ENCODE measurements at places on chromosomes 11 and 22. TPM values are rescaled to one million over a fixed set of nuclear protein-coding genes. Genes with fewer than 3 reads are reported as not detected.

GRCh38 chr22:39169797-39170466, 17.5 kb upstream of the CBX7 start:
- DNase-seq: no peak

- DNase-seq: no peak
These were observed 22.2 kb upstream of the CTSD start for GRCh38 chr11:1785749-1786413.

DNA sequence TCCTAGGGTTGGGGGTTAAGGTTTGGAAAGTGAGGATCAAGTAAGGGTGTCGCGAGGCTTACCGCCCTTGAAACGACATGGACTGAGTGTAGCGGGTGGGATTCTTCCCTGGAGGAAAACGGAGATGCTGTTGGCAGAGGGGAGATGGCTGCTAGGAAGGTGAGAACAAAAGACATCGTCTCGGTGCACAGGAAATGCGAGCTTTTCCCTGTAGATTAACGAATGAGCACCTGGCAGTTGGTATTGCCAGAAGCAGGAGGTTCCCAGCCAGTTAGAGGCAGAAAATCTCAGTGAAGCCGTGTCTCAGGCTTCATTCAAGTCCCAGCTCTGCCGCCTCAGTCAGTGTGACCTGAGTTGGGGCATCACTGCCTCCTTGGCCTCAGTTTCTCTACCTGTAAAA, 1.4 kb upstream of the LHFPL7 start:
- DNase-seq: no peak

- no peak for DNase-seq
These were observed 107.8 kb upstream of the LMO1 start for GRCh38 chr11:8371516-8371884.

DNA sequence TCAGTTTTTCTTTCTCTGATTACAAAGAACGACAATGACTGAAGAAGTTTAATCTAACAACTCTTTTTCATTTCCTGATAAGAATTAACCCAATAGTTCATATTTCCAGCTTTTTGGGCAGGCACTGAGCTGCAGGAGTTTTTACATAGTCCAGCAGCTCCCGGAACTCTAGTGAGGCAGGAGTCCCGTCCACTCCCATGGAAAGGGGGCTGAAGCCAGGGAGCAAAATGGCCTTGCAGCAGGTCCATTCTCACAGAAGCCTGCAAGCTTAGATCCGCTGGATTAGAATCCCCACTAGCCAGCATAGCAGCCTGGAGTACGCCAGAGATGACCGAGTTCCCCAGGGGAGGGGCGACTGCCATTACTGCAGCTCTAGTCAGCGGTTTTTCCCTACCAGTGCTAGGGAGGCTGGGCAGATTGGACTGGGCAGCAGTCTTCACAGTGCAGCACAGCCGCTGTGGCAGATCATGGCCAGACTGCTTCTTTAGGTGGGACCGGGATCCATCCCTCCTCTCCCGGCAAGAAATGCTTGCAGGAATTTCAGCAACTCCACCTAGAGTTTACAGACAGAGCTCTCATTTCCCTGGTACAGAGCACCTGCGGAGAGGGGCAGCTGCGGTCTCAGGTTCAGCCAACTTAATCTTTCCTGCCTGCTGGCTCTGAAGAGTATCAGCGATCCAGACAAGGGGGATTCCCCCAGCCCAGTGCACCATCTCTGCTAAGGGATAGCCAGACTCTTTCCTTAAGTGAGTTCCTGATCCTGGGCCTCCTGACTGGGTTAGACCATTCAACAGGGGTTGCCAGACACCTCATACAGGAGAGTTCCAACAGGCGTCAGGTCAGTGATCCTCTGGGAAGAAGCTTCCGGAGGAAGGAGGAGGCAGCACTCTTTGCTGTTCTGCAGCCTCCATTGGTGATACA, 742 bp upstream of the CASP4 start:
- DNase-seq: no peak

DNA sequence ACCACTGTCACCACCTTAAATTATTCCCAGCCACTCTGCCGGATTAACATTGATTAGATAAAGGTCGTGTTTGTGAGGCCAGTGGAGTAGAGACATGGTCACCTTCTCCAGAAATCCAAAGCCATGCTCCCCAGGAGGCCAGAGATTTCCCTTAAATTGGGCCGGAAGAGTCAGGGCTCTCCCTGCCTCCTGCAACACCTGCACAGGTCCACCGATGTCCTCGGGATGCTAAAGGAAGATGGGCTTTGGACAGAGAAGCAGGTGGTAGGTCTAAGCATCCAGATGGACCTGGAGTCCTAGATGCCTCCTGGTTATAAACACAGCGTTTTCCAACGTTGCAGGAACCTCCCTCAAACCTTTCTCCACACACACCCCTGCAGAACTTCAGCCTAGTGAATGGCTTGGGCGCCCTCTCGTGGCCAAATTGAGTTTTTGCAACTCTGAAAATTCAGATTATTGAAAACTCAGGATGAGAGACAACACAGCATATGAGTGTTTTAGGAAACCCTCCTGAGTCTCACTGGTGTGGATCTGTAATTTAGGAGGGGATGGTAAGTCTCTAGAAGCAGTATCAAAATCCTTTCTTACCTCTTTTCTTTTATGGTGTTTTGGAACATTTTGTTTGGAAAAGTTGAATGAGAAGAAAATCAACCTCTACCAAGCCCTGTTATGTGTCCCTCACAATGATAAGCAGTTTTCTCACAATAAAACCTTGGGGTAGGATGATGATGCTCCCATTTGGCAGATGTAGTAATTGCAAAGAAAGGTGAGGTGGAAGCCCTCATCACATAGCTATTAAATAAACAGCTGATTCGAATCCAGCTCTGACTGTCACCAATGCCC, 109.6 kb downstream of the RRAS2 start:
- DNase-seq: peak; percentile 55

DNA sequence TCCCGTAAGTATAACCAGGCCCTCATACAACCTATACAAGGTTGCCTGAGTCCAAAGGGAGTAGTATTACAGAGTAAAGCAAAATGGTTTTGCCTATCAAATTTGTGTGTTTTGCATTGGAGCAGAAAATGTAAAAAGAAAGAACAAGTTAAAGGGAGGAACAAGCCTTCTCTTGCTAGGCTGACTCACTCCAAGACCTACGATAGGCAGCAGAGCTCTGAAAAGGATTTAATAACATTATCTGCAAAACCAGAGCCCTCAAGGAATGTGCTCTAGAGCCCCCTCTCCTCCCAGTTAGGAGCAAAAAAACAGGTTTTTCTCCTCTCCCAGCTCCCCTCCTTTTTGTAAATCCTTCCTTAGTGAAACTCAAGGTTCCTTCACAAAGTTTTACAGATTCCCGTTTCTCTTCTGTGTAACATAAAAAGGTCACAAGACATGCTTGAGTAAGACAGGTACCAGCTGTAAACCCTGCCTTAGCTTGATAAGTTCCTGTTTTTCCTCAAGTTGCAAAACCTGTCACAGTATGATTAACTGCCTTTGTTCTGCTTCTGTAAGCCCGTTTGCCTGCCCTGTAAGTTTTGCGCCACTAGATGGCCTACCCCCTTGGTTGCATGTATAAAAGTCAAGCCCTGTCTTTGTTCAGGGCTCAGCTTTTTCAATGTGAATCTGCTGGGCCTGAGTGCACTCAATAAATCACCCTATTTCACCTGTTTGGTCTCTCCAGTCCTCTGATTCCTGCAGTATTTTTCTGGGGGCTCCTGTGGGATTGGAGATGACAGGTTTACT, 498.2 kb downstream of the KCNA4 start:
- no peak for DNase-seq

DNA sequence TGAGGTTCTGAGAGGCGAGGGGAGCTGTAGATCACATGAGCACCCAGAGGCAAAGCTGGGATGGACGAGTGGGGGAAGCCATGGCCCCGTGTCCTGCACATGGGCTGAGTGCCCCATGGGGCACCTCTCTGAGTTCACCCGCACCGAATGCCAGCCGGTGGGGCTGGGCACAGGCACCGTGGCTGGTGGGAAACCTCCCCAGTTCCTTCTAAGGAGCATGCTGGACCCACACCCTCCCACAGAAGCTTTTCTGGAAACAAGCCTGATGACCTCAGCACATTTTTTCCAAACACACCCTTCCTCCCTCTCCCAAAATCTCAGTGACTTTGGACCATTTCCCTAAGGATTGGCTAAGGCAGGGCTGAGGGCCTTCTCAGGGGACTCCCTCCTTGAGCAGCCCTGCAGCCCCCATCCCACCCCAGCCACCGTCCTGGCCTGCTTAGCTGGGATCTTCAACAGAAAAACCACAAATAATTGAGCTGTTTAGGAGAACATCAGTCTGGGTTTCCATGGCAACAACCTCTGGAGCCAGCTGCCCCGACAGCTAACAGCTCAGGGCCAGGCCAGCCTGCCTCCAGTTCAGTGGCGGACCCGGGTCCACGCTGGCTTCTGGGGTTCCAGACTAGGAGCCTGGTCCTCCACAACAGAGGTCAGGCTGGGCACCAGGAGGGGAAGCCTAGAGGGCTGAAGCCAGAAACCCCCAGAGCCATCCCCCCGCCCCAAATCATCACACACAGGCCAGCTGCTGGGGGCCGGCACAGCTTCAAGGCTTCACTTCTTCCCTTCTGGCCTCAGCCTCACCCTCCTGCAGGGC, 18.1 kb upstream of the LINC01488 start:
- DNase-seq: no peak

- no peak for DNase-seq
These were observed 207.5 kb downstream of the TBC1D22A start for GRCh38 chr22:46969961-46970360.

- DNase-seq: no peak
These were observed 123.8 kb downstream of the RAB38 start for GRCh38 chr11:88051396-88051795.

- DNase-seq: no peak
These were observed 259.2 kb upstream of the ANO3 start for GRCh38 chr11:26072614-26073153.

GRCh38 chr22:29313126-29313575, 2.3 kb downstream of the RASL10A start:
- no peak for DNase-seq

- no peak for DNase-seq
These were observed 28.9 kb downstream of the RAB39A start for GRCh38 chr11:107957109-107957588.

DNA sequence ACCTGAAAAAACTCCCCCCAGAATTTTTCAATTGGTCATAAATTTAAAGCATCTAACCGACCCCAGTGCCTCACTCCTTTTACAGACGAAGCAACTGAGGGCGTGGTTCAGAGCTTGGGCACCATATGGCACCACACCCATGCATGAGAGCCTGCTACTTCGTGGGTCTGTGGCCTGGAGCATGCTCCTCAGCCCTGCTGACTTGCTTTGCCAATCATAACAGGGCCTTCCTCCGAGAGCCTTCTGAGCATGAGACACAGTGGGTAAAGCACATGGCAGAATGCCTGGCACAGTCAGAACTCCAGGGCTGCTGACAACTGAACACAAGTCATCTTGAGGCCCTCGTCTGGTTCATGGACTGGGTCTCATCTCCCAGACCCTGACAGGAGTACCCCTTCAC, 33.3 kb downstream of the HIRA start:
- DNase-seq: peak; percentile 71

- no peak for DNase-seq
These were observed 5.8 kb downstream of the C11orf58 start for GRCh38 chr11:16744128-16744725.

- no peak for DNase-seq
These were observed 24.2 kb downstream of the BLID start for GRCh38 chr11:122091835-122092234.

The ACRV1 gene
- total RNA-seq: not detected

The DERL3 gene
- 1.0 TPM for total RNA-seq

The MS4A6A gene
- total RNA-seq: 83.4 TPM

The FLRT1 gene
- not detected for total RNA-seq

All from liver (tissue), 10 donors.